AML-193 (cell line): ENCODE measurements at places on chromosomes 6 and 20.

DNA sequence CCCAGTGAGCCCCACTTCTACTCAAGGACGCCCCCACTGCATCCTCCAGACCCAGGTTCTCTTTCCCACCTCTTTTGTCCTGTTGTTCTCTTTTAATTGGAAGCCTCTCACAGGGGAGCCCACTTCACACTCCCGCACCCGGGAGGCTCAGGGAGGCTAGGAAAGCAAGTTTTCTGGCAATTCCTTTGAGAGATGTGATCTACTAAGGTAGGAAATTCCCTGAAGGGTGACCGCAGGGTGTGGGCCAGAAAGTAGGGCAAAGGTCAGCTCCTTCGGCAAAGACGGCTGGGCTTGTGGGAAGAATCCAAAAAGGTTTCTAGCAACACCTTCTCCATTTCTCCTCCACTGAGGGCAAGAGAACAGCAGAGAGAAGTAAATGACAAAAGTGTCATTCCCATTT is 98.1 kb upstream of the PTPN1 start:
- DNase-seq, result no peak

DNA sequence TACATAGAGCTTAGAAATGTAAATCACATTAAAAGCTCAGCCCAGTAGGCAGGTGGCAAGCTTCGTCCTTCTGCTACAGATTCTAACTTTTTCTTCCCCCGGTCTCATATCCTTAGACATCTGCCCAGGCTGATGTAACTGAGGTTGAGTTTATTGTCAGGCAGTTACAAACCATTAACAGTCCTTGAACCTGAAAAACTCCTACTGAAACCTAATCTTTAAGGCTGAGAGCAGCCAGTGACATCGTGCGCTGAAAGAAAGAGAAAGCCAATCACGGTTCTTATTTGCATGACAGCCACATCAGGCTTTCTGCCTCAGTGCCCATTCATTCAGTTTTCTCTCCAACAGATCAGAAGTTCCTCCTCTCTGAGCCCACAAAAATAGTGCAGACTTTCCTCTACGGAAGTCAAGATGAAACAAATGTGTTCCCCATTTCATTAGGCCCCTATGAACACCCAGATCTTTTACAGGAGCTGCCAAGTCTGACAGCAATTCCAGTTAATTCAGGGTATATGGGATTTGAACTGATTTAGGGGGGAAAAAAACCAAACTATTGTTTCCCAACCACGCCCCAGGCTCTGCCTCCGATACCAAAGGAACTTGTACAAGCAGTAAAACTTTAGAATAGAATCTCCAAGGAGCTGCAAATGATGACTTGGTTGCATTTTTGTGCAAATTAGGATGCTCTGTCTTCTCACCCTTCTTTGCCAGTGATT is at the start of gene NHSL1:
Gene NHSL1 (minus strand): TSS at position 192 of the 716 bp plus-strand sequence. CDS start 204 bp downstream, outside the sequence.
- peak; percentile 84 for DNase-seq

DNA sequence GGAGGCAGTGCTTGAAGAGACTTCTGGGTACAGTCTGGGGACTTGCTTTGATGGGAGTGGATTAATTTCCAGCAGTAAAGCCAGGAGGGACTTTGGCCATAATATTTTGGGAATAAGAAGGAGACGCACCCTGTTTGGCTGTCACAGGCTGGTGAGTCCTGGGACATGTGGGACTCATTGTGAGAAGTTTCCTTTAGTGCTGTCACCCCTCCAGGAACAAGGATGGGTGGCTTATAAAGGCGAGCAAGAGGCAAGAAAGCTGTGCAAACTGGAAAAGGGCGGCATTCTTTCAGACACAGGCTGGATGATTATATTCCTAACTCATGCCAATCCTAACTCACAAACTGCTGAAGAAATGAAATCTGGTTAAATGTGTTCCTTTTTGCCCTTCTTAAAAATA is 77.5 kb upstream of the KCNK16 start:
- no peak for DNase-seq

DNA sequence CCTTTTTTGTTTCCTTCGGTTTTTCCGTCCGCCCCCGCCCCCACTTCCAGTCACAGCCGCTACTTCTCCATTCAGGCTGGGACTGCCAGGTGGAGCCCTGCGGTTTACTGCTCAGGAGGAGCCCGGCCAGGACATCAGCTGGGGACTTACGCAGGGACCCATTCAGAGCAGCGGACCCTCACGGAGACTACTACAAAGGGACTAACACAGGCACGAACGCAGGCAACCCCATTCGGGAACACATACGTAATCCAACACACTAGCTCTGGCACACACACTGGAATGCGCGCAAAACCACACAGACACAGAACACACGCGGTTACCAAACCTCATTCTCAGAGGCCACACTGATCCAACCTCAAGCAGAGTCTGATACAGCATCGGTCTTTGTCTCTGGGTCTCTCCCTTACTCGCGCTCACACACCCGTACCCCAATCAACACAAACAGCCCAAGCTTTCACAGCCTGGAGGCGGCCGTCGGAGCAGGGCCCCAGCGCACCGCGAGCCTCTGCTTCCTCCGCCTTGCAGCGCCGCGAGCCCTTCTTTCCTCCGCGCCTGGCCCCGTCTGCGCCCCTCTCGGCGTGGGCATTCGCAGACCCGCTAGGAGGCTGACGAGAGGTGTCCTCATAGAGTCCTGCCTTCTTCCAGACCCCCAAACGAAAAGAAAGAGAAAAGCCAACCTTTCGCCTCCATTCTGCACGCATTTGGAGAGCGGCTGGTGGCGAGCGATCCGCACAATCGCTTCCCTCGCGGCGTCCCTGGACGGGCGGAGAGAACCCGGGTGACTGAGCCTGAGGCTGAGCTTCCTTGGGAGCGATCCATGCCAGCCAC is 1.1 kb upstream of the SLC32A1 start:
- DNase-seq, result no peak
